AG20443 (cell line): ENCODE measurements at places on chromosomes 16 and 17.
A peak's percentile ranks its signal among the peaks of the same experiment; 100 is the strongest.

DNA sequence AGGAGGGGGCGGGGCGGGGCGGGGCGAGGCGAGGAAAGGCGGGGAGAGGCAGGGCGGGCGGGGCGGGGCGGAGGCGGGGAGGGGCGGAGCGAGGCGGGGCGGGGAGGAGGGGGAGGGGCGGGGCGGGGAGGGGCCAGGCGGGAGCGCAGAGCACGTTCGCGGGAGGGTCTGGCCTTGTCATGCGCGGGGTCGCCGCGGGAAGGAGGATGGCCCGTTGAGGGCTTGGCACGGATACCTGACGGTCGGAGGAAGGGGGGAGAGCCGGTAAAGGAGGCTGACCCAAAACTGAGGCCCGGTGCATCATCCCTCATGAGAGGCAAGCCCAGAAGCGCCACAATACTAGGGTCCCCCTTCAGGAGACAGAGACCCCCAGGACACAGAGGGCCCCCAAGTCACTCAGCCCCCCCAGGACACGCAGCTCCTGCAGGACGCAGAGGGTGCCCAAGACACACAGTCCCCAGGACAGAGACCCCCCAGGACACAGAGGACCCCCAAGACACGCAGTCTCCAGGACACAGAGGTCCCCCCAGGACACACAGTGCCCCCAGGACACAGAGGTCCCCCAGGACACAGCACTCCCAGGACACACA, 593 bp upstream of the WDR45B start:
- peak; percentile 74 for DNase-seq

GRCh38 chr16:53895851-53896250, 191.9 kb downstream of the FTO start:
- DNase-seq = no peak

DNA sequence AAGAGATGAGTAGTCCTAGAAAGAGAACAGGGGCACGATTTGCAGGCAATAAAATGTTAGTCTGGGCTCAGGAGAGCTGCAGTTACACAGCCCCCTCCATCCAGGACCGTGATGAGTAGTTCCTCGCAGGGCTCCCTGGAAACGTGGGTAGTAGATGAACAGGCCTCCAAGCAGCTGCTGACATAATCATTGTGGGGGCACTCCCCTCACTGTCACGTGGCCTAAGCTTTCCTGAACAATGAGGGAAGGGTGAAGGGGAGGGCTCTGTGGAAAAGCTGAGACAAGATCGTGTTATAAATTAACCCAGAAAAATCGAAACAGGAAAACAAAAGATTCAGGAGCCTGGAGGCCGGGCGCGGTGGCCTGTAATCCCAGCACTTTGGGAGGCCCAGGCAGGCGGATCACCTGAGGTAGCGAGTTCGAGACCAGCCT, 1.3 kb upstream of the PER1 start:
- peak; percentile 76 for DNase-seq

- no peak for DNase-seq
These were observed 5.3 kb upstream of the NTN3 start for GRCh38 chr16:2465653-2466415.

- DNase-seq = no peak
These were observed 15.0 kb upstream of the MPHOSPH6 start for GRCh38 chr16:82185012-82185411.

DNA sequence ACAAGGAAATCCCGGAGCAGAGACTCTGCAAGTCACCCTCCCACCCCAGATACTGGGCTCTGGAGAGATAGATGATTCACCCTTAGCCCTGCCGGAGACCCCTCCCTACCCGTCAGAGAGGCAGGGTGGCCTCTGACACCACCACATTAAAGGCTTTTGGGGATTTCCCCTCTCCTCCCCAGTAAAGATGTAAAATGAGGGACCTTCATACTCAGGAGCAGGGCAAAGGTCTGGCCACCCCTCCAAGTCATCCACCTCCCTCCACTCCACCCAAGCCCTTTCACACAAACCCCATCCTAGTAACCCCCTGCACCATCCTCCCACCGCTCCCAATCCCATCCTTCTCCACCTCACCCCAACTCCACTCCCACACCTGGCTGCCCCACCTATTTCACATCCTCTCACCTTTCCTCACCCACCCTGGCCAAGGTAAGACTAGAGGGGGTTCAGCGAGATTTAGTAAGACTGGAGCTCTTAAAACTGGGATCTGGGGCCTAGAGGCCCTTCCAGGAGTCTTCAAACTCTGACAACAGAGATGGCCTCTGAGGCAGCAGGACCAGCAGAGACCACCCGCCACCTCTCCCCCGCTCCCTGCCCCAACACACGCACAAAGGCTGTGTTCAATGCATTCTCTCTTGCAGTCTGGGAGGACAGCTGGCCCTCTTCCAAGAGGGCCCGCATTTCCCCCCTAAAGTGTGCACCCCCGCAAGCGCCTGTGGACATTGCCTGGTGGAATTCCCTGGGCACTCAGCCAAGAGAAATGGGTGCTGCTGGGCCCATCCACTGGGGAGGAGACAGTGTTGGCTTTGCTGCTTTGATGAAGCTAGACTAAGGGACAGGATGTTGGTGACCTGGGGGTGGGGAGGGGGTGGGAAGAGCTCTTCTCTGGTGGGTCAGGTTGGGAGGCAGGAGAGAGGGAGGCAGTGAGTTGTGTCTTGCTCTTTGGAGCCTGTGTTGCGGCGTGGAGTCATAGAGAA, 1.1 kb downstream of the ABAT start:
- DNase-seq = no peak

DNA sequence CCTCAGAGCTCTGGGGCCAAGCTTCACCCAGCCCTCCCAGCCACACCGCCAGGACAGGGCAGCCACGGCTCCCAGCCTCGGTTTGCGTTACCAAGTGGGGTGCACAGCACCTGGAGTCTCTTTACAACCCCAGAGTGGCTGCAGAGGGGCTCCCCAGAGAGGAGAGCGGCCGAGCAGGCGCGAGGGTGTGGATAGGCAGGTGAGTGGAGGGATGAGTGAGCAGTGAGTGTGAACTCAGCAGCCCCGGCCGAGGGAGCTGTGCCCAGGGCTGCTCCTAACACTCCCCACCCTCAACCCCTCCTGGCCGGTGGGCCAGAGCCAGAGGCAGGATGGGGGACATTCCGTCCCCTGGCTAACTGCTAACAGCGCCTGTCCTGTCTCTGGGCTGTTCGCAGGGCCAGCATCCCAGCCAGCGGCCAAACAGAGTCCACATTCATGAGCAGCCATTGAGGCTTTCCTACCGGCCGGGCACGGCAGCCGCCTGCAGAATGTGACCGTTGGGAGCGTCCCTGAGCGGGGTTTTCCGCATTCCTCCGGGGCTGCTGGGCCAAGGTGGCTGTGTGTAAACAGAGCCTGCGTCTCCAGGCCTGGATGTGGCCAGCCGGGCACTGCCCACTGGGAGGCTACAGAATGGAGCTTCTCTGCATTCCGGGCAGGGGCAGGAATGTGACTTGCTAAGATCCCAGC, 5.3 kb downstream of the ZNF469 start:
- DNase-seq = peak; percentile 80

- DNase-seq = no peak
These were observed 22.5 kb downstream of the HEXIM2 start for GRCh38 chr17:45184144-45184543.

DNA sequence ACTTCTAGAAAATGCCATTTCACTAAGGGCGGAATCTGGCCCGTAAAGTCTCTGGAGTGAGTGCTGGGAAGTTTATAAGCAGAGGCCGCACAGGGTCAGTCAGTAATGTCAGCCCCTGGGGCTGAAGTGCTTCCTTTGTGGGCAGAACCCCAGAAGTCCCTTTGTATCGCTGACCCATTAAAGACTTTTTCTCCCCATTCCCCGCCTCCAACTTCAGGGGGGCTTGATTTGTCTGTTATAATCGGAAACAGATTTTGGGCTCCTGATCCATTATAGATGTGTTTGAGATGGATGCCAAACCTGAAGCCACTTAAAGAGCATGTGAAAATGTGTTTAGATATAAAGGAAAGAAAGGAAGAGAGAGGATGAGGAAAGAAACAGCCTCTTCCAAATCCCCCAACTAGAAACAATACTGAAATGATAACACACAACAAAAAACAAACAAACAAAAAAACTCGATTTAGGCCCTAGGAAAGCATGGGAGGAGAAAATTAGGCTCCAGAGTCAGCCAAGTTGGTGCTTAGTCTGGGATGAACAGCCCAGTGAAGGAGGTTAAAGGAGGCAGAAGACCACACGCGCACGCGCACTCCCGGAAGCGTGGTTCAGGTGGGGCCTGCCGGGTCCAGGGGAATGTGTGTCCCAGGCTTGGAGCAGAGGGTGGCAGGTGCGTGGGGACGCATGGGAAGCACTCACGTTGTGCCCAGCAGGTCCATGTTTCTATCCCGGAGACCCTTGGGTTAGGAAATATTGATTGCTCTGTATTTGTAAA, 27.1 kb downstream of the MSI2 start:
- no peak for DNase-seq

- no peak for DNase-seq
These were observed 35.4 kb upstream of the CDH15 start for GRCh38 chr16:89135971-89136765.

DNA sequence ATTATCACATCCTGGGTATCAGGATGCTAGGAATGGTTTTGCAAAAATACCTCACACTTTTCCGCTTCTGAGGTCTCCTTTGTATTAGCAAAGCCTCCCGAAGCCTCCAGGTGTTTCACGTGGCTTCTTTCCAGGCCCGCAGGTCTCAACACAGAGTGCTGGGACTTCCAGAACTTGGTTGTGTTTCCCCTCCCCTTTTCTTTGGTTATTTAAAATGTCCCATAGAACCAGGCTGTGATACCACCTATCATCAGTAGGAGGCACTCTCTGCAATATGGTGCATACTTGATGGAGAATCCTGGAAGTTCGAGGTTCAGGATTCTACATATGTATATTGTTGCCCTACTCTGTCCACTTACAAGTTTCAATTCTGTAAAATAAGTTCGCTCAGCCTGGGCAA, 28.8 kb downstream of the ATP2C2 start:
- DNase-seq = no peak

DNA sequence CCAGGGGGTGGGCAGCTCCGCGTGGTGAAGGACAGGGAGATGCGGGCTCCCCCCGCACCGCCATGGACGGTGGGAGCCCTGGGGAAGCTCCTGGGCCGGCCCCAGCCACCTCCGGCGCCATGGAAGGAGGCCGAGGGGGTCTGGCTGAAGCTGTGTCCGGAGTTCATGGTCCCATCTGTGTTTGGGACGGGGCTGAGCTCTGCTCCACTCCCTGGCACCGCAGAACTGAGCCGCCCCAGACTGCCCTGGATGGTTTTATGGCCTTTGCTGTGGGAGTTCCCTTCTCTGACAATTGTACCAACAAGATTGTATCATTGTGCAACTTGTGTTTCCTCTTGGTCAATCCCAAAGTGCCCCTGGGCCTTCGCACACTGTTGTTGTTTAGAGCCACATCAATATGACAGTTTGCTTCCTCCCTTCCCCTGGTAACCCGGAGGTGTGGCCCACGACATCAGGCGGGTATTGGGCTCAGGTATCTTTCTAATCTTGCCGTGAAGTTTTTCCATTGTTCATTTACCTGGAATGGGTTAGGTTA, 942 bp downstream of the KRT23 start:
- DNase-seq = no peak

- DNase-seq = no peak
These were observed 13.2 kb downstream of the TSC2 start for GRCh38 chr16:2061023-2061422.

- DNase-seq = no peak
These were observed 160.7 kb downstream of the RGS9 start for GRCh38 chr17:65297916-65298315.

- no peak for DNase-seq
These were observed 29.1 kb downstream of the CRHR1 start for GRCh38 chr17:45813048-45813725.

- DNase-seq = no peak
These were observed 174.5 kb downstream of the PARN start for GRCh38 chr16:14455573-14455972.

DNA sequence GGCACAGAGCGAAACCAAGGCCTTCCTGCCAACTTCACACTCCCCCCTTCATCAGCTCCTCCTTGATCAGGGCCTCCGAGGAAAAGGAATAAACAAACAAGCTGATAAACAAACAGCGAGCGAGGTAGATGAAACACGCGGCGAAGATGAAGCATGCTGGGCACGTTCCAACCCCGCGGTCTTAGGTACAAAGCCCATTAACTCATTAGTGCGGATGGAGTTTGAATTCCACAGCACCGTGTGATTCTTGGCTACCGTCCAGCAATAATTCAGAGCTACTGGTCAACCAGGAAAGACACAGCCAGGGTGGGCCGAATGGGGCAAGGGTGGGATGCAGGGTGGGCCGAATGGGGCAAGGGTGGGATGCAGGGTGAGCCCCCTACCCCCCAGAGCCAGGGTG, 67.3 kb downstream of the RBFOX3 start:
- DNase-seq = no peak

- DNase-seq = peak; percentile 86
These were observed 311.4 kb downstream of the SEC14L1 start for GRCh38 chr17:77451894-77452852.

DNA sequence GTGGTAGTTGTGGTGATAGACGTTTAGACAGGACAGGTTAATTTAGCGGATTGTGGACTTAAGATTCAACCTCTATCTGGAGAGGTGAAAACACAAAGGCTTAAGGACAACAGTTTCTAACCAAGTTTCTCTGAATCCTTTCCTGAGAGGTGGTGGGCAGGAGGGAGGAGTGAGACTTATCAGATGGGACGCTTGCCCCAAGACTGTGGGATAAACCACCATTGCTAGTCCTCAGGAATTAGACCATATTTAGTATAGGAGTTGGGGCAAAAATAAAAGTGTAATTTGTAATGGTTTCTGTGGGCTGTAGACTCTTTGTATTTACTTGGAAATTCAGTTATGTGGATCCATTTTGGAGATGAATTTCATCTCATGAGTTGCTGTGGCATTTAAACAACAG, 6.6 kb downstream of the PDP2 start:
- DNase-seq = no peak

GRCh38 chr16:60041671-60042070, 1307.6 kb upstream of the GOT2 start:
- no peak for DNase-seq

GRCh38 chr17:2095536-2095910, 40.6 kb downstream of the HIC1 start:
- no peak for DNase-seq

DNA sequence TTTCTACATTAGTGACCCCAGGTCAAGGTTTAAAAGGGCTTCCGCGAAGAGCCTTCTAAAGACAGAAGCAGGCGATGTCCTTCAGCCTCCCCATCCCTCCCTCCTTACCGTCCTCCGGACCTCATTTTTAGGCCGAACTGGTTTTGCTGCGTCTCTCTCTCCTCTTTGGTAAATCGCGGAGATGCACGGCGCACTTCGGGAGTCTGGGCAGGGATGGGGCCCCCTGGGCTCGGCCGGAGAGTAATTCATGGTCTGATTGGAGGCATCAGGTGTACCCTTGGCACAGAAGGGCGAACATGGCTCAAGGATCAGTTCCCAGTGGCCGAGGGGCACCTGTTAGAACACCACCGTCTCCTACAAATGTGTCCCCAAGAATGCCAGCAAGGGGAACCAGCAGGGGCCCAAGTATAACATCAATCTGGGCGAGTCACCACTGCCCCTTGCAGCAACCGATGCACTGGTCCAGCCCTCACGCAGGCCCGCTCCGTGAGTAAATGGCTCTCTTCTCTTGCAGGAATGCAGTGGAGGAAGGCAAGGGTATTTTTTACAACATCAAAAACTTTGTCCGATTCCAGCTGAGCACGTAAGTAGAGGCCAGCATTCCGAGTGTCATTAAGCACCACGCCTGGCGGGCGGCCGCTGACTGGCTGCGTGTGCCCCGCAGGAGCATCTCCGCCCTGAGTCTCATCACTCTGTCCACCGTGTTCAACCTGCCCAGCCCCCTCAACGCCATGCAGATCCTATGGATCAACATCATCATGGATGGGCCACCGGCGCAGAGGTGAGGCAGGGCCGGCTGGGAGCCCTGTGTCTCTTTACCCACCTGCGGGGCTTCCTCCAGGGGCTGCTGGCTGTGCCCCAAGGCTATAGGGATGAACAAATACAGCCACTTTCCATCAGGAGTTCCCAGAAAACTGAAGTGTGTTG, 45.6 kb downstream of the MEAK7 start:
- DNase-seq = no peak
